Astrocyte of the hippocampus (primary cell): ENCODE measurements at places on chromosomes 12 and 14.
A peak's percentile ranks its signal among the peaks of the same experiment; 100 is the strongest.

GRCh38 chr12:100661300-100661951 lies 87.9 kb downstream of the GAS2L3 start:
- peak; percentile 21 for DNase-seq

GRCh38 chr12:118361092-118361404 lies 11.7 kb downstream of the TAOK3 start:
- peak; percentile 43 for DNase-seq

GRCh38 chr14:95713596-95714371 lies at the start of gene TCL1A:
Gene TCL1A, minus strand, starts transcription at chr14:95714125. Its CDS starts 59 bp downstream, at chr14:95714066.
- no peak for DNase-seq

- no peak for DNase-seq
These were observed 62.8 kb upstream of the EGLN3 start for GRCh38 chr14:34013721-34014060.

DNA sequence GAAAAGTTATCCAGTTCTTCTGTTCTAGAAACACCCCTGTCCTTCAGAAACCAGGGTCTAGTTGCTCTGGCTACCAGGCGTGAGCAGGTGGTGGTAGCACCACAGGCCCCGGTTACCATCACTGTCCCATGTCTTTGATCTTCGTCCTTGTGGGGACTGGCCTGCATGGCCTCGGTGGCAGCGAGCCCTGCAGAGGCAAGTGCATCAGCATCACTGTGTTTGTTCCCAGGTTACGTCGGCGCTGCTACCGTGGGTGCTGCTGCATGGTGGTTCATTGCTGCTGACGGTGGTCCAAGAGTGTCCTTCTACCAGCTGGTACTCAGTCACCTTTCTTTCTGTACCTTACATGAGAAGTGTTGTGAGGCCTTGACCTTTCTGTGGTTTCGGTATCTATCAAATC lies 58.9 kb downstream of the ANAPC7 start:
- DNase-seq, result no peak
